ENCODE measurements at places on chromosomes 2 and 18.

DNA sequence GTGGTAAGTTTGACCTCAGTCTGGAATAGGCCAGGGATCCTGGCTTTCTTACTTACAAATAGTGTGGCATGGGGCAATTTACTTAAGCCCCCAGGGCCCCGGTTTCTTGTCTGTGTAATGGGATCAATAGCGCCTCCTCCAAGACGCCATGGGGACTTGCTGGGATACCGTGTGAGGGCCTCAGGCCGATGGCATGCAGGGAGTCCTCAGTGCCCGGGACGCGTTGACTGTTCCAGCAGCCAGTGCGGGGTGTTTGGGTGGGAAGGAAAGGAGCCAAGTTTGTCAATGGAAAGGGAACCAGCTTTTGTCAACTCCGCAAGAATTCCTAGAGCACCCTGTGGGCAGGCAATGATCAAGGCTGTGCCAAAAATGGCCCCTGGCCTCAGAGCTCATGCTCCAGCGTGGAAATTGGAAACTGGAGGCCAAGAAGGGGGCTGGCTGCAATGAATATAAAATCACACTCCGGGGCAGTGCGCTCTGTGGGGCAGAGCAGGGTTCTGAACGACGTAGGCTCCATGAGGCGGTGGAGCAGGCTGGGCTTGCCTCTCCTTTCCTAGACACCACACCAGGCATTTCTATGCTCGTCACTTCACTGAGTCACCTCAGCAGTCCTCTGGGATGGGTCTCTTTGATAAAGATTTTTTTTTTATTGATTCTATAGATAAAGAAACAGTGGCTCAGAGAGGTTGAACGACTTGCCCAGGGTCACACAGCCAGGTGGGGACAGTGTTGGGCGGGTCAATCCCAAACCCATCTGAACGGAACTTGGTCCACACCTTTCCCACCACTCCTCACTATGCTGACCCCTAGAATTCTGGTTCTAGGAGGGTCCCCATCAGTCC lies 56.7 kb upstream of the ASAP2 start:
- no peak for DNase-seq

- no peak for DNase-seq
Measured at GRCh38 chr2:98348066-98348561, 1.9 kb downstream of the CNGA3 start.

DNA sequence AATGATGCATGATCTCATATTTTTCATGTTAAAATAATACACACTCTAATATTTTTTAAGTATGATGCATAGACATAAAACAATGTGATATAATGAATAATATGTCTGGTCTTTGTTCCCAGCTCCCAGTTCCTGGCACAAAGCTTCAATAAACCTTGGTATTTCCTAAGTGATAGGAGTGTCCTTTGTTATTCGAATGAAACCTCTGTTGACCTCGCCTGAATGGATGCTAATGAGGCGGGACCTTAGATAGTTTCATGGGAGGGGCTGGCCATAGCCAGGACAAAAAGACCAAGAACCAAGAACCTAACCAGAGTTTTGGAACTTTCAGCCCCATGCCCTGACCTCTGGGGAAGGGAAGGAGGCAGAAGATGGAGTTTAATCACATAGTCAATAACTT lies 257.7 kb upstream of the COPS8 start:
- no peak for DNase-seq

- no peak for DNase-seq
Measured at GRCh38 chr2:109537565-109538222, 76.1 kb downstream of the SEPTIN10 start.

- no peak for DNase-seq
Measured at GRCh38 chr18:23851470-23852002, 162.3 kb downstream of the LAMA3 start.

GRCh38 chr2:233033672-233034071 lies 1.2 kb downstream of the NEU2 start:
- no peak for DNase-seq

DNA sequence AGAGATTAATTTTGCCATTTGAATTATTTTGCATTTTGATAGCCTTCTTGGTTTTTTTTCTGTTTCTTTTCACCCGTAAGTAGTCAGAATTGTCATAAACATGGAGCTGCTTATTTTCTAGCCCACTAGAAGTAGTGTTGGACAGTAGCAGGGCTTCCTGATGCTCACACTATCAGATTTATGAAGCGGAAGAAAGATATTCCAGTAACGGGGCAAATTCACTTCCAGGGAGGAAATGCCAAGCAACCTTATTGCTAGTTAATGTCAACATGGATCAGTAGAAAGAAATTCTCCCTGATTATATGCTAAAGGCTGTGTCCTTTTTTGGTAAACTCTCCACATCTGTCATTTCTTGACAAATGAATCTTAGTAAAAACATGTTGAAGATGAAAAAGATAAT lies 19.2 kb upstream of the ADAM23 start:
- no peak for DNase-seq

GRCh38 chr2:232511336-232511890 lies 8.8 kb upstream of the PRSS56 start:
- DNase-seq: no peak

DNA sequence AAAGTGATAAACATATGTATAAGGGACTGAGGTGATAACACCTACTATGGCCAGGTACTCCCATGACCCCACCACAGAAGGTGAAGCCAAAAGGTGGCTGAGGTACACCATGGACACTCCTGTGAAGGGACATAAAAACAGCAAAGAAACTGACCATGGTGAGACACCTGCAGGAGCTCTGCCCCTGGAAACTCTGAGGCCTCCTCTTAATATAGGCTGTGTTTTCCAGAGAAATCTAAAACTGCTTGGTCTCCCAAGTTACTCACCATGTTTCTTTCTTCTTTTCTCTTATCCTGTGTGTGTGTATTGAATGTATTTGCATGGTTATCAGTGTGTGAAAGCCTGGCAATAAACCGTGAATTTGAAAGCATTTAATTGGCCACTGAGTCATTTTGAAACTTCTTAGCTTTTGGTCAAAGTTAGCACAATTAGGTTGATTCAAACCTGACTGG lies 739.3 kb upstream of the GCFC2 start:
- DNase-seq: no peak

DNA sequence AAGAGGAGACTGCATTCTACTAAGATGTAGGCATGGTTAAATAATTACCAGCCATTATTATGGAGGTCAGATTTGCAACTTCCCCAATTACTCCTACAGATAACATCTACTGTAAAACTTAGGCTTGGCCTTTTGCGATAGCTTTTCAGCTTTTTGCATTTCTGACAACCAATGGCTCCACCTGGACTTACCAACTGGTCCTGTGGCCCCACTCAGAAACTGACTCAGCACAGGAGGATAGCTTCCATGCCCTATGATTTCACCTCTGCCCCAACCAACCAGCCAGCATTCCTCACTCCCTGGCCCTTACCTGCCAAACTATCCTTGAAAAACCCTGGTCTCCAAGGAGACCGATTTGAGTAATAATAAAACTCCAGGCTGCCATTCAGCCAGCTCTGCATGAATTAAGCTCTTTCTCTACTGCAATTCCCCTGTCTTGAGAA lies 28.2 kb downstream of the TUBB6 start:
- DNase-seq: no peak

DNA sequence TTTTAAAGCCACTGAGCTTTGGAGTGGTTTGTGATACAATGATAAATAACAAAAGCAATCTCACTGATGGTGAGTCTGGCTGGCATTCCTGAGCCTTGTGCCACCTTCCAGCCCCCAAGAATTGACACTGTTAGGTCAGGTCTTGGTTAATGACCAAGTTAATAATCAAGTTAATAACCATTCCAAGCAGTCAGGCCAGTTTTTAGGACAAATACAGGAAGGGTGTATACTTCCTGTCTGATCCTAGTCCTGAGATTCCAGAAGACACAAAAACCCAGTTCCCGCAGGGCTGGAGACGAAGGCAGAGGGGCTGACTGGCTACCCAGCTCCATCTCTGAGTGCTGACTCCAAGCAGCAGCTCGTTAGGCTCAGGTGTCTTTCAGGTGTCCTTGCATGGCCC lies 74.6 kb upstream of the LAPTM4A start:
- DNase-seq: no peak

- no peak for DNase-seq
Measured at GRCh38 chr2:128535953-128536352, 217.3 kb upstream of the HS6ST1 start.

- no peak for DNase-seq
Measured at GRCh38 chr2:113231064-113231463, 47.7 kb downstream of the PAX8 start.

DNA sequence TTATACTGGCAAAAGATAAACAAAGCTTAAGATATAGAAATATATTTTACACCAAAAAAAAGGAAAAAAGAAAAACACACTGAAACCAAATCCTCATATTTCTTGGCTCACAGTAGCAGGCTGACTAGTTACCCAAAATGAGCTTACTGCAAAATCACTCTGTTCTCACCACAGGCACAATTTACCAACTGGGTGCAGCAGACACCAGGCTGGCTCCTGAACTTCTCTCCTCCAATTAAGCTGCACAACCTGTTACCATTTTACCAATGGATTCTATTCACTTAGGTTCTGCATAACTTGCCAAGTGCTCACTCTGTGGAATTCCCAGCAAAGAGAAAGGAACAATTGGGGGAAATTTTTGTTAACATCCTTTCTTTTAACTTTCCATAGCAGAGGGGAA lies 679.3 kb downstream of the ZEB2 start:
- no peak for DNase-seq

GRCh38 chr18:36034299-36034895 lies 33.0 kb downstream of the RPRD1A start:
- no peak for DNase-seq

DNA sequence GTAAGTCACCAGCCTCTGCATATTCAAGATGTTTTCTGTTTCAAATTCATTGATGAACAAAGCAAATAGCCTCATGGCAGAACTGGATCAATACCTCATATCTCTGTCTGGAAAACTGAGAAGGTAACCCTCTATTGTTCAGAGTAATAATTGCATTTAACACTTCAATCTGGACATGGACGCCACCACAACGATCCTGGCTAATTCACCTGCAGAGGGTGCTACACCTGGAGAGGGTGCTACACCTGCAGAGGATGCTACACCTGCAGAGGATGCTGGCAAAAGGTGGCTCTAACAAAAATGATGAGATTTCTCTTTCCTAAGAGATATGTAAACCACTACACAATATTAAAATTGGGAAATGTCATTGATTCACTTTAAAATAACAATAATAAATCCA lies 183.1 kb upstream of the HNRNPA3 start:
- no peak for DNase-seq

DNA sequence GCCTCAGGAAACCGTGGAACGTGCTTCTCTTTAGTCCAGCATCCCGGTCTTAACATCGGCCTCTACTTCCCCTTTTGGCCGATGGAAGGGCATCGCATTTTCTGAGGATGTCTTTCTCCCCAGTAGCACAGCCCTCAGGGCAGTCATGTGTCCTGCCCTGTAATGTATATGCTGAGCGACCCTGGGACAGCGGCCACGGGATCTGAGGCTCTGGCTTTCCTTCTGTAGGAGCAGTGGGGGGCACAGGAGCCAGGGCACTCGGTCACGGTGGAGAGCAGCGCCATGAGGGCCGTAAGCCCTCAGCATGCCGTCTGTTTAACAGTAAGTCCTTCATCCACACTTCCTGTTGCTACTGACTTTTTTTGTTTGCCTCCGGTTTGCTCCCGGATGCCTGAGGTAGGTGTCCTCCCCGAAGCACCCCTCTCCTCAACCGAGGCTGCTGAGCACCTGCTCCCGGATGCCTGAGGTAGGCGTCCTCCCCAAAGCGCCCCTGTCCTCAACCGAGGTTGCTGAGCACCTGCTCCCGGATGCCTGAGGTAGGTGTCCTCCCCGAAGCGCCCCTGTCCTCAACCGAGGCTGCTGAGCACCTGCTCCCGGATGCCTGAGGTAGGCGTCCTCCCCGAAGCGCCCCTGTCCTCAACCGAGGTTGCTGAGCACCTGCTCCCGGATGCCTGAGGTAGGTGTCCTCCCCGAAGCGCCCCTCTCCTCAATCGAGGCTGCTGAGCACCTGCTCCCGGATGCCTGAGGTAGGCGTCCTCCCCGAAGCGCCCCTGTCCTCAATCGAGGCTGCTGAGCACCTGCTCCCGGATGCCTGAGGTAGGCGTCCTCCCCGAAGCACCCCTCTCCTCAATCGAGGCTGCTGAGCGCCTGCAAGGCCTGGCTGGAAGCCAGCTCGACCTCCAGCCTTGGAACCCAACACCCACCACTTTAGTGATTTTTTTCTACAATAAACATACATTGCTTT lies 169.3 kb downstream of the HDAC4 start:
- DNase-seq: no peak

DNA sequence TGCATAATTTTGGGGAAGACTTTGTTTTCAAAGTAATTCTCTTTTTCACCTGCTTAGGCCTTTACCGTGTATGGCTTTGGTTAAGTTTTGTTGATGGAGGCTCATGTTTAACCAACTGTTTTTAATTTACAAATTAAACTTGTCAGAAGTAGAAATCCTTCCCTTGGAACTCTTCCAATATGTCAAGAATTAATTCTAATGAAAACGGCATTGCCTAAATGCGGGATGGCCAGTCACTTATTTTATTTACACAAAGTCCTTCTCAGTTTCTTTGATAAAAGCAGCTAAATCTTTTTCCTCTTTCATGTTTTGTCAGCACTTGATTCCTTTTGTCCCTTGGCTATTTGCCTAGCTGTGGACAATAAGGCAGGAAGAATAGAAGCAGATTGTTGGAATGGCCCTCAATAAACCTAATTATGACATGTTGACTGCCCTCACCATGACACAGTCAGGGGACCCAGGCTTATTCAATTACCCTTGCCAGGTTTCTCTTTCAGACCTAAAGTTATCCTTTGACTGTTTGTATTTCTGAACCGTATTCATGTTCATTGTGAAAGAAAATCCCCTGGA lies 26.3 kb downstream of the PAX3 start:
- DNase-seq: no peak

GRCh38 chr2:190670182-190670946 lies 21.5 kb downstream of the NAB1 start:
- no peak for DNase-seq

- peak; percentile 77 for DNase-seq
Measured at GRCh38 chr2:73896362-73897239, 3.8 kb downstream of the ACTG2 start.

DNA sequence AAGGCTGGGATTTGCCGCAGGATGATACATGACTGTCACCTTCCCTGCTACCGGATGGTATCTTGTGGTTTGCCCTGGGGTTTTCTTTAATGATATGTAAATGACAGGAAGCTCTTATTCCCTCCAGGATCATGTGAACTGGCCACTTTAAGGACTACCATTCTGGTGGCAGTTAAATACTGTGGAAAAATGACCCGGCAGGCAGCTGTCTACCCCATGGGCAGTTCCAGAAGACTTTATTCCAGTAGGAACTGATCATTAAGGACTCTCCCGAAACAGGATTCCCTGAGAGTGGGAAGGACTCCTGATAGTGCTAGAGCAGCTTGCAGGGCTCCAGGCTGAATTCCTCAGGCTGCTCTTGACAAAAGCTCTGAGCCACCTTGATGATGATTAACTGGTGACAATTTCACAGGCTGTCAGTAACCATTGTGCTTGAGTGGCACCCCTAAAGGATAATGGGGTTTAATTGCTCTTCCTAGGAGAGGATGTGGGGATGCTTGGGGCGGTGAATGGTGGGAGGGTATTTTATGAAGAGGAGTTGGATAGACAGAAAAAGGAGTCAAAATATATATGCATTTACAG lies 212.0 kb downstream of the CPS1 start:
- DNase-seq: no peak

- DNase-seq: no peak
Measured at GRCh38 chr2:99380376-99381010, 43.3 kb downstream of the EIF5B start.

- DNase-seq: no peak
Measured at GRCh38 chr2:45729753-45730512, 78.5 kb downstream of the PRKCE start.

- DNase-seq: no peak
Measured at GRCh38 chr2:145021962-145022665, 502.2 kb upstream of the ZEB2 start.

Data from lower leg skin (tissue), 4 donors.